ENCODE measurements at places on chromosomes 12 and 14. TPM values are rescaled to one million over a fixed set of nuclear protein-coding genes. Genes with fewer than 3 reads are reported as not detected.

- no peaks in the 10 kb centered on the region for H3K36me3 ChIP-seq
- no peak overlapping the region for H3K27ac ChIP-seq
- no peak for DNase-seq
- H3K4me3 ChIP-seq, result no peak overlapping the region
- H3K27me3 ChIP-seq, result no peaks in the 10 kb centered on the region
Observed at GRCh38 chr12:32293808-32294419, 105.4 kb upstream of the FGD4 start.

GRCh38 chr12:69059465-69060457 lies 126.8 kb upstream of the CPM start:
- no peak for DNase-seq
- no peak overlapping the region for H3K4me3 ChIP-seq
- peak overlapping the region; percentile 36 for H3K27ac ChIP-seq
- no peaks in the 10 kb centered on the region for H3K27me3 ChIP-seq

- no peak overlapping the region for H3K27ac ChIP-seq
- peaks cover 2% of the 10 kb centered on the region for H3K27me3 ChIP-seq
Observed at GRCh38 chr14:67010602-67011001, 178.6 kb upstream of the GARIN2 start.

- no peaks in the 10 kb centered on the region for H3K4me1 ChIP-seq
- H3K27me3 ChIP-seq, result no peaks in the 10 kb centered on the region
- no peak overlapping the region for H3K27ac ChIP-seq
- H3K4me3 ChIP-seq, result no peak overlapping the region
Observed at GRCh38 chr12:74105434-74105833, 432.2 kb upstream of the ATXN7L3B start.

DNA sequence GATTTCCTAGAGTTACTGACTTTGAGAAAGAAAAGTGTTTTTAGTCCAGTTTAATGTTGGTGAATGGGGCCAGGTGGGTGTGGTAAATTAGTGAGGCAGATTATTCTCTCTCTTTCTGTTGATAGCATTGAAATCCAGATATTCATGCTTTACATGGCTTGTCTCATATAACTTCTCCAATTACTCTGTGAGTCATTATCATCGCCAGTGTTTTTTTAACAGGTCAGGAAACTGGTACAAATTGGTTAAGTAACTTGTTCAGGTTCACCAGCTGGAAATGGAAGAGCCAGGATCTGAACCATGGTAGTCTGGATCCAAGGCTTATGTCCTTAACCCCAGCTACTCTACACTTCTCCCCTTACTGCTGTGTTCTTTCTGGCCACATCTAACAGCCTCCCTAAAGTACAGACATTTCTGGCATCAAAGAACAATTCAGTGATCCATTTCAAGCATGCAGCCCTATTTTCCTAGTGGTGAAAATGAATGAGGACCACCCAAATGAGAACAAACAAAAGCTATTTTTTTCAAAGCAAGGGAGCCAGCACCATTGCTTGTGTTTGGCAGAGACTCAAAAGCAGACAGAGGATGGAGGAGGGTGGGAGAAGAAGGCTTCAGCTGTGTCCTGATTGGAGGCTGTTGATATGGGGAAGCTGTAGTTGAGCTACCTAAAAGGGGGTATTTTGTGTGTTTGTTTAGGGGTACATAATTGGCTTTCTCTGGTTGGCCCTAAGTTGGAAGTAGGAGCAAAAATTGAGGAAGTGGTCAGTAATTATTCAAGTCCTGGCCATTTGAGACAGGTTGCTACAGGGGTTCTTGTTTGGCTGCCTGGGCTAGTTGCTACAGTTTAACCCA lies 1.7 kb downstream of the IRAK3 start:
- no peaks in the 10 kb centered on the region for H3K36me3 ChIP-seq
- H3K4me1 ChIP-seq, result peaks cover 5% of the 10 kb centered on the region
- H3K27ac ChIP-seq, result no peak overlapping the region
- no peak for DNase-seq
- peaks cover 52% of the 10 kb centered on the region for H3K27me3 ChIP-seq

DNA sequence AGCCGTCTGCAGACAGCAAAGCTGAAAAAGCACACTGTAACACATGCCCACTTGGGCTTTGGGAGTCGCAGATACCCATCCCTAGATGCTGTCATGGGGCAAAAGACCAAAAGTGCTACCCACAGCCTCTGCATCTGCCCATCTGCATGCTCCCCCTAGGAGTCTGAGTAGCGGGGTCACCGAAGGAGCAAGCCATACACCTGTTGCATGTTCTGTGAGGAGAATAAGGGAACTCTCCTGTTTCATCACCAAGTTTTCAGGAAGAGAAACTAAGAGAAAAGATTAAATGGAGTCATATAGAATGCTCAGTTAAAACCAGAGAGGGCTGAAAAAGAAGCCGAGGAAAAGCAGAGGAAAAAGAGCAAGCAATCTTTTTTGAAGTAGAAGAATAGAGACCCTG lies 13.7 kb upstream of the ST8SIA1 start:
- H3K27ac ChIP-seq, result no peak overlapping the region
- H3K4me3 ChIP-seq, result no peak overlapping the region
- no peaks in the 10 kb centered on the region for H3K36me3 ChIP-seq
- peaks cover 6% of the 10 kb centered on the region for H3K27me3 ChIP-seq

DNA sequence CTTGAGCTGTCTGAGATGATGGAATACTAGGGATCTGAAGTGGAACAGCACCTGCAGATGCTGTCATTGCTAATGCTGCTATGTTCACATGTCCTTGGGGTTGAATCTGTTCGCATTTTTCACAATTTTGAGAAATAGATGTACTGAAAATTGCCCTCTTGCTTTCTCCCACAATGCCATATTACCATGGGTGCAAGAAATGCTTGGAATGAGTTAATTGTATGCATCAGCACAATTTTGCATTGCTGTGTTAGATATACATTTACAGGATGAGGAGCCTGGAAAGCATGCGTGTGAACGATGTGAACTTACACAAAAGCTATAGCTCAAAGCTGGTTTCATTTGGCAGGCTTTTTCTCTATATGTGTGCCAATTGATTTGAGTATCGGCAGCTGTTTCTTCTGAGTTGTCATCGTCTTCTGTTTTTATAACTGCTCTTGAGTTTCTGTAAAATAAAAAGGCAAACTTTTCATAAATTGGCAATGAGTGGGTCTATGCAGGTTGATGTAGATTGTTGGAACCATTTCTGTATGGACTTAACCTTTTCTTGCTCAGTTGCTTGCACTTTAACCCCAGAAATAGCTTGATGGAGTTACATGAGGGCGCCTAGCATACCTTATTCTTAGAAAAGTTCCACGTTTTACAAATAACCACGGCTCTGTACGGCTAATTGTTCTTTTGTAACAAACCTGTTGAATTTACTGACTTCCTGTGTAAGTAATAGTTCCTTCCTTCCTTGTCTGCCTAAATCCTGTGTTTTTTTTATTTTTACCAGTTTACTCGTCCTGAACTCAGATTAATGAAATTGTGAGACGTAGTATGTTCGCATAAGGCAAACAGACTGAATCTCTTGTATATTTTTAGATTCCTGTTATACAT lies 105.9 kb downstream of the FGD4 start:
- no peak overlapping the region for H3K4me3 ChIP-seq
- H3K36me3 ChIP-seq, result no peaks in the 10 kb centered on the region
- H3K4me1 ChIP-seq, result peaks cover 4% of the 10 kb centered on the region
- H3K27me3 ChIP-seq, result peaks cover 9% of the 10 kb centered on the region
- no peak overlapping the region for H3K27ac ChIP-seq

- no peak overlapping the region for H3K27ac ChIP-seq
- no peak for DNase-seq
- no peak overlapping the region for H3K4me3 ChIP-seq
Observed at GRCh38 chr14:100670753-100671049, 56.0 kb upstream of the DLK1 start.

DNA sequence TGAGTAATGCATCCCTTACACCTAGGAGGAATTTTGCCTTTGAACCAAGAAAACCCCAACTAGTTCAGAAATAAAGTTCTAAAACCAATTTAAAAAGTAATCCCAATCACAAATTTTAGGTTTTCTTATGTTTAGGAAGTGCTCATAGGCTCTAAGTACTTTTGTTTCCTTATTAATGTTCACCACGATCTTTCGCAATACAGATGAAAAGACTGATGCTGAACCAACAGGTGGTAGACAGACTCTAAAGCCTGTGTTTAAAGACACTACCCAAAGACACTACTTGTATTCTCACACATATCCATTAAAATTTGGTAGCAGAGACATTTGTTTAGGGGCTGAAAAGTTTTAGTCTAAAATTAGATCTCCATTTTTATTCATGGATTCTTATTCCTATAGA lies 10.6 kb upstream of the PHLDA1 start:
- no peak overlapping the region for H3K4me3 ChIP-seq
- peaks cover 24% of the 10 kb centered on the region for H3K36me3 ChIP-seq
- H3K27ac ChIP-seq, result no peak overlapping the region
- no peaks in the 10 kb centered on the region for H3K27me3 ChIP-seq
- DNase-seq, result no peak

GRCh38 chr14:97456958-97457357 lies 659.8 kb downstream of the VRK1 start:
- peak overlapping the region; percentile 84 for H3K4me3 ChIP-seq
- peaks cover 71% of the 10 kb centered on the region for H3K36me3 ChIP-seq
- peaks cover 67% of the 10 kb centered on the region for H3K4me1 ChIP-seq
- peak; percentile 63 for DNase-seq
- H3K27ac ChIP-seq, result peak overlapping the region; percentile 97
- no peaks in the 10 kb centered on the region for H3K27me3 ChIP-seq

Gene PRB2
- total RNA-seq, result not detected

Gene ERP27
- 4.7 TPM for total RNA-seq

Gene EIF2S3B
- total RNA-seq, result 0.48 TPM

Gene PDZRN4
- total RNA-seq, result not detected

Gene GSC
- 0.14 TPM for total RNA-seq

Gene AKAP3
- 0.71 TPM for total RNA-seq

Gene C14orf39
- total RNA-seq, result not detected

Gene TRIM9
- total RNA-seq, result 0.46 TPM

Gene MIP
- total RNA-seq, result not detected

All from activated T-helper 2 cell treated with anti-CD3 and anti-CD28 coated beads, Interferon-gamma antibody, Interleukin-2, Interleukin-4, amounts not matched to agents 10 μg/mL and 5 μg/mL and 100 μg/mL, durations not matched to agents 14 hours and 24 hours and 36 hours (primary cell).